ENCODE measurements at places on chromosomes 13 and 19.

GRCh38 chr13:19268331-19268730 lies 86.7 kb upstream of the TUBA3C start:
- DNase-seq = no peak

- DNase-seq = no peak
These were observed 1.5 kb downstream of the BIVM start for GRCh38 chr13:102800145-102801041.

GRCh38 chr13:30355384-30355699 lies 48.0 kb upstream of the KATNAL1 start:
- no peak for DNase-seq

DNA sequence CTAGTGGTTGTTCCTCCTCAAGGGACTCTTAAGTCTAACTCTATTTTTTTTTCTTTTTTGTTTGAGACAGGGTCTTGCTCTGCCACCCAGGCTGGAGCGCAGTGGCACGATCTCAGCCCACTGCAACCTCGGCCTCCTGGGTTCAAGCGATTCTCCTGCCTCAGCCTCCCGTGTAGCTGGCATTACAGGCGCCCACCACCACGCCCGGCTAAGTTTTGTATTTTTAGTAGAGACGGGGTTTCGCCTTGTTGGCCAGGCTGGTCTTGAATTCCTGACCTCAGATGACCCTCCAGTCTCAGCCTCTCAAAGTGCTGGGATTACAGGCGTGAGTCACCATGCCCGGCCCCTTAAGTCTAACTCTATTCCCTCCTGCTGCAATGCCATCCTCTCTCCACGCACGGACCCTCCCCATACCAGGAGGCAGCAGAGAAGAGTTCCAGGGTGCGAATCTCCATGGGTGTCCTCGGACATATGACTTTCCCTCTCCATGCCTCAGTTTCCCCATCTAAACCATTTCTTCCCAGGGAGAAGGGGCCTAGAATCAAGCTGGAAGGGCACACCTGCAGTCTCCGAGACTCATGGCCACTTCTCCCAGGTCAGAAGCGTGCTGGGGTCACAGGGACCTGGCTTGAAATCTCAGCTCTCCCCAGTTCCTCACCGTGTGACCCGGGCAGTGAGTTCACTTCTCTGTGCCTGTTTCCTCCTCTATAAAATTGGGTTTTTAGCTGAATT lies 6.0 kb upstream of the BCL3 start:
- DNase-seq = no peak

GRCh38 chr19:4456843-4457653 lies 546 bp downstream of the UBXN6 start:
- no peak for DNase-seq

DNA sequence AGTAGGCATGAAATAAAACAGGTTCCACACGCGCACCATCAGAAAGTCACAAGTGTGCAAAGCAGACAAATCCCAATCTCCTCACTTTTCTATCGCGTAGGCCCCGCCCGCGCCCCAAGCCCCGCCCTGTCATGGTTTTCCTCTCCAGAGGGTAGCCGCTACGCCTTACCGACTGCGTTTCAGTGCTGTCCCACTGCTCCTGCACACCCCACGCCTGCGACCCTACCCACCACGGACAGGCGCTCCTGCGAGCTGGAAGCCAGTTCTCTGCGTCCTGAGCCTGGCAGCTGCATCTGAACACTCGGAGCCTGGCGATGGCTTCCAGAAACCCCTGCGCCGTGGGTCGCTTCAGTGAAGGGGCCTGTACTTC lies 379 bp upstream of the ZNF470 start:
- DNase-seq = no peak

DNA sequence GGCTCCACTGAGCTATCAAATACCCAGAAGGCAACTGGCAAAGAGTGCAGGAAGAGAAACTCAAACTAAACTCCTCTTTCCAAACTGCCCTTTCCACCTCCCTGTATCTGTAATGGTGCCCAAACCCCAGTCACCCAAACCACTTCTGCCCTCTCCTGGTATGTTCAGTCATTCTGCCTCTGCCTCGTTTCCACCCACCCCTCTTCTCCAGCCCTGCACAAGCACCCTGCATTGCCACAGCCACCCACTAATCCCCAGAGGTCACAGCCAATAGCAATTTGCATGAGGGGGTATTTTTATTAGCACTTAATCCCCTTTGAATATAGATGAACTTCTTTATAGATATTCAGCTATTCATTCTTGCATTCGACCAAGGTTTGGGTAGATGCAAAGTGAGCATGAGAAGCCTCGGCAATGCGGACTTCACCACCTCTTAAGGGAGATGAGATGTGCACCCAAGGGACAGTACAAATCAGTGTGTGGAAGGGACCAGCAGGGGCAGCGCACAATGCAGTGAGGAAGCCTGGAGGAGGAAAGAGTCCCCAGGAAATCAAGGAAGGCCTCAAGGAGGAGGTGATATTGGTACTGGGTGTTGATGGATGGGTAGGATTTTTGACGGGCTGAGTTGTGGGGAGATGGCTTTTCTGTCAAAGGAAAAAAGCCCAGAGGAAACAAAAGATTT lies 12.4 kb downstream of the TMEM272 start:
- DNase-seq = no peak

GRCh38 chr19:46660008-46660517 lies 919 bp downstream of the DACT3 start:
- DNase-seq = peak; percentile 90
